ENCODE measurements at places on chromosomes 13 and 19.

- DNase-seq: no peak
These were observed 17.0 kb downstream of the POU2F2 start for GRCh38 chr19:42115219-42115618.

- DNase-seq: no peak
These were observed 121.8 kb upstream of the PRR20A start for GRCh38 chr13:57018915-57019314.

- no peak for DNase-seq
These were observed 19.7 kb upstream of the ERCC5 start for GRCh38 chr13:102825921-102826706.

GRCh38 chr19:30666301-30666803 lies 294.2 kb downstream of the ZNF536 start:
- DNase-seq: no peak

DNA sequence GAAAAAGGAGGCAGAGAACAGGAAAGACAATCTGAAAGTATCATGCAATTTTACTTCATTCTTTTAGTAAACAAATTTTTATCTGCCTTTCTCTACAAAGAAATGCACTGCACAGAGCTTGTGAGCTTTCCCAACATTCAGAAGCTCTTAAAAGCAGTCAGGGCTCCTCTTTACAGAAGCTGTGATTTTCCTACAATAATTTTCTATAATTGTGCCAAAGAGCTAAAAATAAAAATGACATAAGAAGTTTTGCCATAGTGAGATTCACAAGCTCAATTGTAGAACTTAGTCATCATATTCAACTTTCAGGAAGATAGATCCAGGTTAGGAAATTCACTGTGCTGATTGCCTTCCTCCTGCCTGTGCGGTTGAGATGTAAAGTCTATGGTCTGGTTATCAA lies 341.4 kb downstream of the PCDH9 start:
- DNase-seq: no peak

- DNase-seq: no peak
These were observed 16.1 kb downstream of the PCDH8 start for GRCh38 chr13:52832313-52832712.

DNA sequence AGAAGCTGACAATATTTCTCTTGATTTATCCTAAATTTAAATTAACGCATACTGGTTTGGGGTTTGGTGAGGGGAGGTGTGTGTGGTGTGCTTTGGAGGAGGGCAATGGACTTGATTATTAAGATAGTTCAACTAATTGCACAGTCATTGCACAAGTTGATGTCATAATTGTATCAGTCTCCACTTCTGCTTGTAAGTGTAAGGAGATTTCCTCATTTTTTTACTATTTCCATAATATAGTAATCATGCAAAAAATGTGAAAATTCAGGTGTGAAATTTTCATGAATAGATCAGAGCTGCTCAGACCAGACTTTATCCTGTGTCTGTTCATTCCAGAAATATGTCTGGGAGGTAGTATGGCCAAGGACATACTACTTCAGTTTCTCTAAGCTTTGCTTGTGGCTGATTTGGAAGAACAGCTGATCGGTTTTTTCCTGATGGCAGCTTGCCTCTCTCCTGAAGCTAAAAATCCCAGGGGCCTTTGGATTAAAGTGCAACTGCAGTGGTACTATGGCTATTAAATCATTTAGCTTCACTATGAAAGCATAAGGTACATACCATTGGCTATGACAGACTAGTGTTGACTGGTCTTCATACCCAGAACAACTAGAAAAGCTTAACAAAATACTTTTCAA lies 201.8 kb upstream of the MIR17HG start:
- no peak for DNase-seq

GRCh38 chr13:21924958-21925357 lies 254.1 kb downstream of the FGF9 start:
- DNase-seq: no peak

DNA sequence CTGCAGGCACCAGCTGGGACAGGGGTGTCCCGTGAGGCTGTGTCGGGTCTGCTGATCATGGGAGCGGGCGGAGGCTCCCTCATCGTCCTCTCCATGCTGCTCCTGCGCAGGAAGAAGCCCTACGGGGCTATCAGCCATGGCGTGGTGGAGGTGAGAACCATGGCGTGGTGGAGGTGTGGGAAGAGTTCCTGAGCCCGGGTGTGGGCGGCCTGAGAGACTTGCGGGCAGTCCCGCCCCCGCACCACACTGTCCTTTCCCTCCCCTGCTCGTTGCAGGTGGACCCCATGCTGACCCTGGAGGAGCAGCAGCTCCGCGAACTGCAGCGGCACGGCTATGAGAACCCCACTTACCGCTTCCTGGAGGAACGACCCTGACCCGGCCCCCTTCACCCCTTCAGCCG lies 10.7 kb downstream of the APLP1 start:
- DNase-seq: no peak

DNA sequence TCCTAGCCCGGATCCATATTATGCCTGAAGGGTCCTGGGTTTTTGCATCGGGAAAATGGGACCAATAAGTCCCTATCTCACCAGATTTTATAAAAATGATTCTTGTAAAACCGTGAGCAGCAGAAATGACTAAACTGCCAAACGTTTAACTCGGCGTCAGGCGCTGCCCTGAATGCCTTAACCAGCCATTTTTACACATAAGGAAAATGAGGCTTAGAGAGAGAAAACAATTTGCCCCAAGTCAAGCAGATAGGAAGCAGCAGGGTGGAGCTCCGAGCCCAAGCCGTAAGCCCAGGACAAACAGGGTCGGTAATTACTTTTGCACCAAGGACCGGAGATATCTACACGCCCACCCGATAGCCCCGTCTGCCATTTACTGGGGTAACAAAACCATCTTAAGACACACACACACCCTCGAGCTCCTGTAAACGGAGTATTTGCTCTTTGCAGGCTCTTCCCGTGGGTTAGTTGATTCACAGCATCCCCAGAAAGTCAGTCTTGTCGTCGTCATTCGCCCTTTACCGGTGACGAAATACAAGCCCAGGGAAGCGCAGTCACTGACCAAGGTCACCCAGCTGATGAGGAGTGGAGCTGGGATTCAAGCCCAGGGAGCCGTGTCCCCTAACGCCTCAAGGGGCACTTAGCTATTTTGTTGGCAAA lies 16.0 kb upstream of the MRI1 start:
- DNase-seq: no peak

- DNase-seq: no peak
These were observed 3.7 kb downstream of the COL4A2 start for GRCh38 chr13:110310541-110311442.

GRCh38 chr19:8820234-8820633 lies 11.9 kb downstream of the ZNF558 start:
- DNase-seq: no peak

- no peak for DNase-seq
These were observed 35.0 kb upstream of the KLF2 start for GRCh38 chr19:16289594-16289993.

Data from GM12878 (cell line).